Right ventricle myocardium inferior (tissue), 1 donor: ENCODE measurements at places on chromosomes 12 and 14. TPM values are rescaled to one million over a fixed set of nuclear protein-coding genes. Genes with fewer than 3 reads are reported as not detected.

Gene ZC2HC1C
- 11.4 TPM for total RNA-seq

Gene FAM90A1
- 0.46 TPM for total RNA-seq

DNA sequence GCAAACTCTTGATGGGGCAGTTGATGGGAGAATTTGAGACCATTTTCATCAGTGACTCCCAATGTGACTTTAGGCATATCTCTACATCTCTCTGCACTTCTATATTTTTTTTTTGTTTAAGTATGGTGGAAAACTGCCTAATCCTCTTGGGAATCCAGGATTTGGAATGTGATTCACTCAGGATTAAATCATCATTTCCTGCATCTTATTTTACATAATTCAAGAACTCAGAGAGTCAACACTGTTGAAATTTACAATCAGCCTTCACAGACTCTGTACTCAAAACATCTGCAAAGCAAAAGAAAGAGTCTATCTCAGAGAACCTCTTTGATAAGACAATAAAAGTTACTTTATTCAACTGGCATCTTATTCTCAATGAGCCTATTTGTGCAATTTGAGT is 260.7 kb upstream of the NOS1 start:
- DNase-seq: no peak

- DNase-seq: no peak
Measured at GRCh38 chr12:90969346-90969745, 14.4 kb upstream of the CCER1 start.

DNA sequence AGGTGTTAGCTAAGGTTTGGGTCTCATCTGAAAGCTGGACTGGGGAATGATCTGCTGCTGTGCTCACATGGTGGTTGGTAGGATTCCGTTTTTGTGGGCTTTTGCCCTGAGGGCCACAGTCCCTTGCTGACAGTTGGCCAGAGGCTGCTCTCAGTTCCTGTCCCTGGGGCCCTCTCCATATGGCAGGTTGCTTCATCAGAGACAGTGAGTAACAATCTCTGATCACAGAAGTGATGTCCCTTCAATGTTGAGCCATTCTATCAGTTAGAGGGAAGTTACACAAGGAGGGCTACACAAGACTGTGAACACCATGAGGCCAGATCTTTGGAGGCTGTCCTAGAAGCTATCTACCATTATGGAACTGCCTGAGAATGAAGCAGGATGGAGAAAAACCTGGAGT is 137.2 kb downstream of the AACS start:
- DNase-seq: no peak

Gene RAPGEF3
- 37.3 TPM for total RNA-seq

DNA sequence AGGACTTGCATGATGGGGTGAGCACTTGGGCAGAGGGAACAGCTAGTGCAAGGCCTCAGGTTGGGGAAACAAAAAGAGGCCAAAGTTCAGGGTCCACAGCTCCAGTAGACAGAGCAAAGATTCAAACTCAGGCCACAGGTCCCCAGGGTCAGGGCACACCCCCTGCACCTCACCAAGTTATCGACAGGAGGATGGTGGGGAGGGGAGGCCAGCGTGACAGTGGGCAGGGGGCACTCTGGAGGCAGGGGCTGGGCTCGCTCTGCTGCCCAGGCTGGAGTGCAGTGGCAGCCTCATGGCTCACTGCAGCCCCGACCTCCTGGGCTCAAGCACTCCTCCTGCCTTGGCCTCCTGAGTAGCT is 32.4 kb upstream of the ULK1 start:
- no peak for DNase-seq

Gene MYL2
- 17,347 TPM for total RNA-seq

- no peak for DNase-seq
Measured at GRCh38 chr12:67419810-67420209, 150.7 kb downstream of the CAND1 start.

- no peak for DNase-seq
Measured at GRCh38 chr14:21244544-21244943, 24.7 kb downstream of the HNRNPC start.

GRCh38 chr14:100857923-100858837 is 32.3 kb downstream of the MEG3 start:
- DNase-seq: no peak

Gene PPP1R1A
- total RNA-seq: 239 TPM

GRCh38 chr12:57759360-57759980 is 4.6 kb downstream of the MARCHF9 start:
- no peak for DNase-seq

Gene KRT1
- total RNA-seq: not detected

Gene TSPAN11
- total RNA-seq: 1.5 TPM

DNA sequence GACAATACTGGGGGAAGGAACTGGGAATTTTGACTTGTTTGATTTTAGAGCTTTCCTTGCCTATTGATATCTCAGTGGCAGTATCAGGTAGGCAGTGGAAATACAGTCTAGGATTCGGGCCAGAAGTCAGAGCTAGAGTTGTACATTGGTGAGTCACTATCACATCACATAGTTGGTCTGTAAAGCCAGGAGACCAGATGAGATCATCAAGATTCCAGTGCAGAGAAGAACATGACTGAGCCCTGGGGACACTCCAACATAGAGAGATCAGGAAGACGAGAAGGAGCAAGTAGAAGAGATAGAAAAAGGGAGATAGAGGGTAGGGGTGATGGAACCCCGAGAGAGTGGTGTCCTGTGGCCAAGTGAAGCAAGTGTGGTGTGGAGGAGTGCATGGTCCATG is 46.6 kb upstream of the NR1H4 start:
- no peak for DNase-seq
